ENCODE measurements at places on chromosomes 12 and 14.

GRCh38 chr12:124568431-124569374 lies 1.3 kb upstream of the NCOR2 start:
- DNase-seq, result no peak

DNA sequence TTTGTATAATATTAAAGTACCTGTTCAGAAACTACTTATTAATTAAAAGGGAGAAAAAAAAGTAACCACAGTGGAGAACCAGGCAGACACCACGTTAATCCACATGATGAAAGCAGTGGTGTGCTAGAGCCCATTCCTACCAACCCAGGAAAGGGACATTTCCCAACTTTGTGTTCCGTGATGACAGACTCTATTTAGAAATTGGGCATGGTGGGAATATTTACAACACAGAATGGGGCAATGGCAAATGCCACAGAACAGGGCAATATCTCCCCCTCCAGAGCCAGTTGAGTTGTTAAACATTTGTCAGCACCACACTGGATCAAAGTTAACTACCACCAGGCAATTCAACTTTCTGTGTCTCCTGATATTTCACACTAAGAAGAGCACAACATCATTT lies 1.2 kb upstream of the HIGD1C start:
- DNase-seq, result no peak

GRCh38 chr14:75051556-75051899 lies 261 bp upstream of the MLH3 start:
- DNase-seq, result no peak

GRCh38 chr12:58479401-58479800 lies 440.9 kb downstream of the LRIG3 start:
- DNase-seq, result no peak

DNA sequence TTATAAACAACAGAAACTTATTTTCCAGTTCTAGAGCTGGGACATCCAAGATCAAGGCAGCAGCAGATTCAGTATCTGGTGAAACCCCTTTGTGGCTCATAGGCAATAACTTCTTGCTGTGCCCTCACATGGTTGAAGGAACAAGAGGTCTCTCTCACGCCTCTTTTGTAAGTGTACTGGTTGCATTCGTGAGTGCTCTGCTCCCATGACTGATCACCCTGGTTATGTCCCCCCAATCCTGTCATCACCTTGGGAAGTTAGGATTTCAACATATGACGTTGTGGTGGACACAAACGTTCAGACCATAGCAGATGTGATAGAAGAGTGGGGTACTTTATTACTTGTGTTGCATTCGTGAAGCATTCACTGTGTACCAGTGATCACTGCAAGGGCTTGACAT lies 184.0 kb downstream of the SRGAP1 start:
- DNase-seq, result no peak

- no peak for DNase-seq
Measured at GRCh38 chr12:114355389-114356088, 50.4 kb downstream of the TBX5 start.

DNA sequence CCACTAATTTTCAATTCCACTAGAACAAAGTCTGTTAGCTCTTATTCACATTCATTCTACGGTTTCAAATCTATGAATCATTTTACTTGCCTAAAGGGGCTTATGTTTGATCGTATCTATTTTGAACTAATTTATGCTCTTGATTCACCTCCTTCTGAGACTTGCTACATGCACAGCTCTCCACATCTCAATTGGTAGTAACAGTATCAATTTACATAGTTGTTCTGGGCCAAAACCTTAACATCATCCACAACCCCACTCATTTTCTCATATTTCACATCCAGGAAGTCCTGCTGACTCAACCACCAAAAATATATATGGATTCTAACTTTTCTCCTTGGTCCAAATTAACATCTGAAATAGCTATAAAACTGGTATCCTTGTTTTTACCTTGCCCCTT lies 208.6 kb downstream of the RASSF9 start:
- no peak for DNase-seq
